NCI-H226 (cell line): ENCODE measurements at places on chromosomes 4 and X.

DNA sequence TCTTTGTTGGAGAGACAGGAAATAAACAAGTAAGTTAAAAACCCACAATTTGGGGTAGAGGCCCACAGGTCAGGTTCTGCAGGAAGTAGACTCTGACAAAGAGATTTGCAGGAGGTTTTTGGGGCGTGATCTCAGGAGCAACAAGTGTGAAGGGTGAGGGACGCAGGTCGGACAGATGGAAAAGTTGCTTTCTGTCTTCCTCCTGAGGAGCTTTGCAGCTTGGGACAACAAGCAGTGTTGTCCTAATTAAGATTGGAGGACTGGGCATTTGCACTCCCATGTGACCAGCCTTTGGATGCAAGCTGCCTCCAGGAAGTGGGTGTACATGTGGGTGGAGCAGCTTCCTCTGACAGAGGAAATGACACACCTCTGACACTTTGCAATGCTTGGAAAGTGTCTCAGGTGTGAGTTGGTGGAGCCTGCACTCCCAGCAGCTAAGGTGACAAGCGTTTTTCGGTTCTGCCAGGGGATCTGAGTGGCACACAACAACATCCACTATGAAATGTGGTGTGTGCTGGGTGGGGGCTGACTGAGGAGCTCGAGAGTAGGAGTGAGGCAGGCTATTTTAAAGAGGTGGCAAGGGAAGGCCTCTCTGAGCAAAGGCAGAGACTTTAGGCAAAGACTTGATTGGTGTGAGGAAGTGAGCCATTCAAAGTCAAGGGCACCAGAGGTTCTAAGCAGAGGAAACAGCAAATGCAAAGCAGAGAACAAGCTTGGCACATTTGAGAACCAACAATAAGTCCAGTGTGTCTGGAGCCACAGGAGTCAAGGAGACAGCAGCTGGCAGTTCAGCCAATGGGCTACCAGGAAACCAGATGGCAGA lies 339.8 kb upstream of the GATB start:
- no peak for DNase-seq

- DNase-seq = no peak
Observed at GRCh38 chr4:1403591-1404572, 2.4 kb downstream of the NKX1-1 start.

DNA sequence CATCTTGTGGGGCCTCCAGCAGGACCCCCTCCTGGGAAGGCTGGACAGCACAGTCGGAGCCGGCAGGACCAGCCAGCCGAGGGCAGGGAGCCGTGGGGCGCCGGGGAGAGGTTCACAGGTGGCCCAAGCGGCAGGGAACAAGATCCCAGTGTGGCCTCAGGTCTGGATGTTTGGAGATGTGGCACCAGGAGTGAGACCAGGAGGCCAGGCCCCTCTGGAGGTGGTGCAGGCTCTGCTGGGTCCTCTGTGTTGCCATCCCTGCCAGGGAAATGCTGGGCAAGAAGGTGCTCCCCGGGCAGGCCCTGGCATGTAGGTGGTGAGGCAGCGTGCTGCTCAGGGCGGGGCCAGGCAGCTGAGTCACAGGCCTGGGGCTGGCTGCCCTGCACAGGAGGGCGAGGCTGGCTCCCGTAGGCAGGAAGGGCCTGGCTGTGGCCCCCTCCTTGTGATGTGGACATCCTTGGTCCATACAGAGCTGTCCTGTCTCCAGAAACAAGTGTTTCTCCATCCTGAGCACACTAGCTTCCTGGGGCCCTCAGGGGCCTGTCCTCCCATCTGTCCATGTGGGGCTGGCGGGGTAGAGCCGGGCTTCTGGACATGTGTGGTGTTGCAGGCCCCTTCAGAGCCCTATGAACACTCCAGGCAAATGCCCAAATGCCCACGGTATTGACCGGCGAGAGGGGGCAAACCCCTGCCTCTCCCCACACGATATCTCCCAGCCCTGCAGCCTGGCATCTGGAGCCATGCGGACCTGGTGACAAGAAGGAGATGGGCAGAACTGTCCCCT lies 4.8 kb upstream of the HGFAC start:
- DNase-seq = peak; percentile 84

GRCh38 chr4:168504526-168504925 lies 7.7 kb downstream of the PALLD start:
- no peak for DNase-seq

DNA sequence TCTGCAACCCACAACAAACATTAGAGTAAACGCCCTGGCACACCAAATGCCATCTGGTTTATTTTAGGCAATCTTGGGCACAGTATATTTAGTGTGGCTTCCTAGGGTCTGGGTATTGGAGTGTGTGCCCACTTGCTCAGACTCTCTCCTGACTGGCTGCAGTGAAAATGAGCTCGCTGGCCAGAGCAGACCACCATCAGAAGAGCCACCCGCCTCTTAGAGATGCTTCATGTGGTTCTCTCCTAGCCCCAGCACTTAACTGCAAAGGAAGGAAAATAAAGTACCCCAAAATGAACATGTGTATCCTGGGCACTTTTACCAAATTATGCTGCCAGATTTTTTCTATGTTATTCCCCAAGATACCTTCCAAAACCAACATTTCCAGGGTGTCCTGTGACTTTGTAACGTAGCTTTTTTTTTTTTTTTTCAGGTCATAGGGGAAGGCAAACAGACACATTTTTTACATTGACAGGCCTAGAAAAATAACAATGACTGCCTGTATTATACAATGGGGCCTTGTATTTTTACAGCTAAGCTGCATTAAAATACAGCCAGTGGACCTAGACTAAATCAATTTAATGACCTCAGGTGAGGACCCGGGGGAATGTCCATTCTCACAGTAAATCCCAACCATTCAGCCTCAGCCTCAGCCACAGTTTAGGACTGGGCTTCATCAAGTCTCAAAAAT lies 193.7 kb downstream of the RASL11B start:
- DNase-seq = no peak

DNA sequence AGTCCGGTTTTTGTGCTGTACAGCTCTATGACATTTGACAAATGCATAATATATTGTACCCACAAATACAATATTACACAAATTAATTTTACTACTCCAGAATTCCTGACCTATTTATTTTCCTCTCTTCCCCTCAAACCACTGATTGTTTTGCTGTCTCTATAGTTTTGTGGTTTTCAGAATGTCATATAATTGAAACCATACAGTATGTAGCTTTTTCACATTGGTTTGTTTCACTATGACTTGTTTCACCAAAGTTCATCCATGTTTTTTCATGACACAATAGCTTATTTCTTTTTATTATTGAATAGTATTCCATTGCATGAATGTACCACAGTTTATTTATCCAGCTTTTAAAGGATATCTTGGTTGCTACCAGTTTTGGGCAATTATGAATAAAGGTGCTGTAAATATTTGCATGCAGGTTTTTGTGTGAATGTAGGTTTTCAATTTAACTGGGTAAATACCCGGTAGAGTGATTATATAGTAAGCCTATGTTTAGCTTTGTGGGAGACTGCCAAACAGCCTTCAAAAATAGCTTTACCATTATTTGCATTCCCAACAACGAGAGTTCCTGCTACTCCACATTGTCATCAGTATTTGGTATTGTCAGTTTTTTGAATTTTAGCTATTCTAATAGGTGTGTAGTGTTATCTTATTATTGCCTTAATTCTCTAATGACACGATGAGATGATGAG lies 25.9 kb downstream of the RNF175 start:
- DNase-seq = no peak

- DNase-seq = no peak
Observed at GRCh38 chrX:40174854-40175510, 77.2 kb upstream of the BCOR start.

- DNase-seq = no peak
Observed at GRCh38 chr4:24655326-24655725, 71.0 kb upstream of the DHX15 start.

GRCh38 chr4:123830930-123831329 lies 434.3 kb downstream of the SPRY1 start:
- DNase-seq = no peak

DNA sequence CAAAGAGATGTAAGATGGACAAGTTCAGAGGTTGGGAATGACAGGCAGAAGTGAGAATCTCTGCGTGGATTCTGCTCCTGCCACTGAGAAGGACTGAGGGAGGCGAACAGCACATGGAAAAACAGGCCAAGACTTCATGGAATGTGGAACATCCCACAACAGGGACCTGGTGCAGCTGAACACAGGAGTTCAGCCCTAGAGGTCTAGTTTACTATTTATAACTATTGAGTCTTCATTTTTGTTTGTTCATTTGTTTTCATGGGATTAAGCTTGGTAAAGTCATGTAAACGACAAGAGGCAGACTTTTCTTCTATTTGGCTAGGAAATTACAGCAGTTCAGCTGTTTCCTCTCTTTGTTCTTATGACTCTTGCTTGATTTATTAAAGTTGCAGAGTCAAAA lies 234.5 kb downstream of the MAML3 start:
- no peak for DNase-seq

DNA sequence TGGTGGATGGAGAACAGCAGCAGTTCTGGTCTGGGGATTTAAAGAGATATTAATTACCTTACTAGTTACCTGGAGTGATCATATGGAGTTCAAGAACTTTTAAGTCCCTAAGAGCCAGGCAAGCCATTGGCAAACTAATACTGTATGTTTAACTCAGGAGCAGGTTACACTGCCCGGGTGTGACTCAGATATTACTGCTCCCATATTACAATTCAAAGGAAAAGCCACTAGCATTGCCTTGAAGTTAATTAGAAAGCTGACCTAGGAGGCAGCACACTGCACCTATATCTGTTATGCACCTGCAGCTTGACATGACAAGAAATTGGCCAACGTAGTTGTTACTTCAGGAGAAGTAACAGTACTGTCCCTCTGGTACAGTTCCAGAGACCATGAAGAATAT lies 47.2 kb downstream of the GRK4 start:
- DNase-seq = no peak

DNA sequence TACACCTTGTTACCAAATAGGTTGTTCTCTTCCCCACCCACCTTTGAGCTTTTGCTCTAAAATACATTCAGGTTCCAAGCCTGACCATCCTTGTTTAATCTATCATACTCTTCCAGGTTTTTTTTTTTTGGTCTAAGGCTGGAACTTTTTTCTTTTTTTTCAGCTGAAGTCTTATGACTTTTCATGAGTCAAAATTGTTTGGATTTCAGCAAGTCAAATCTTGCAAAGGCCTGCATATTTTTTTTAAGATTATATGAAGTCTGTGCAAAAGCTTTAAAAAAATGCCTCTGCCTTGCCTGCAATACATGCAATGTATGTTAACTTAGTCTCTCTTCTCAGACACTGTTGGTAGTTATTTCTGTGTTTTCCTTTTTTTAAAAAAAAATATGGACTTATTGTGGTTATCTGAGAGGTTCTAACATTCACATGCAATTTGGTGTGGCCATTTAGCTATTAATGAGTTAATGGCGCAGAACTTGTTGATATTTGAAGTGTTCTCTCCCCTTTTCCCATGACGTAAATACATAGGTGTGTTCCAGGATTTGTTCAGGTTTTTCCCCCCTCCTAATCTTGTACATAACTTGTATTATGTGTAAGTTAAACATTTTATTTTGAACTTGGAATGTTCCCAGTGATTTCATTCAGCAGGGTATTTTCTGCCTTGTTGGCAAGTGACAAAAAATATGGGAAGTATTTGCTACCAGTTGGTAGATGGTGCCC lies 58.7 kb downstream of the CCKAR start:
- no peak for DNase-seq

GRCh38 chr4:152454398-152455011 lies 81.4 kb downstream of the FBXW7 start:
- DNase-seq = no peak

- no peak for DNase-seq
Observed at GRCh38 chr4:125956276-125956675, 641.5 kb downstream of the FAT4 start.

- no peak for DNase-seq
Observed at GRCh38 chr4:173426064-173426463, 27.1 kb upstream of the SCRG1 start.

DNA sequence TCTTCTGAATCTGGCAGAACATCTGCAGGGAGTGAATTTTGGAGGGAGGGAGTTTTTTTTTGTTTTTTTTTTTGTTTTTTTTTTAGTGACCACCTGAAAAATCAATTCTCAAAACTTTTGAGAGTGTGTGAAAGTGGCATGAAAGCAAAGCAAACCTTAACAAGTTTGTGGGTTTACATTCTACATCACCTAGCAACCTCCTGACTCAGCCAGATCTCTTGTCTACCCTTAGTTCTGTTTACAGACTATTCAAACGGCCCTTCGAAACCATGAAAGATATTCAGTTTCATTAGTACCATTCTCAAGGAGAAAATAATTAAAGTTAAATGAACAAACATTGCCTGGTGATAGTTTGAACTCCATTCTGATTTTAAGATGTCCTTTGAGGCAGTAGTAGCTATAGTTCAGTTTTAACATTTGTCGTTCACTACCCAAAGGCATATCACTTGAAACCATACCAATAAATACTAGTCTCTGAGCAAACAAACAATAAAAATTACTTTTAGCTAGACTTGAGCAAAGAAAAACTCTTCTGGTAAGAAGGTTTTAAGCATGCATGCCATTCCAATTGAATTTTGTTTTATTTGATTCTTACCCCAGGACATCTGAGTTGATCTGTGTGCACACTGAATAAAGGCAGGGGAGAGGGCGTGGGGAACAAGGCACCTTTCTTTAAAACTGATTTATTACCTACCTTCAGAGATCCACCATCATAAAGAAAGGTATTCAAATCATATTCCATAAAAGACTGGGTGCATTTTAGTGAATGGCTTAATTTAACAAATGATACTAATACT lies 137.7 kb downstream of the ARX start:
- no peak for DNase-seq

GRCh38 chrX:139803224-139803623 lies 95.3 kb upstream of the MCF2 start:
- no peak for DNase-seq

DNA sequence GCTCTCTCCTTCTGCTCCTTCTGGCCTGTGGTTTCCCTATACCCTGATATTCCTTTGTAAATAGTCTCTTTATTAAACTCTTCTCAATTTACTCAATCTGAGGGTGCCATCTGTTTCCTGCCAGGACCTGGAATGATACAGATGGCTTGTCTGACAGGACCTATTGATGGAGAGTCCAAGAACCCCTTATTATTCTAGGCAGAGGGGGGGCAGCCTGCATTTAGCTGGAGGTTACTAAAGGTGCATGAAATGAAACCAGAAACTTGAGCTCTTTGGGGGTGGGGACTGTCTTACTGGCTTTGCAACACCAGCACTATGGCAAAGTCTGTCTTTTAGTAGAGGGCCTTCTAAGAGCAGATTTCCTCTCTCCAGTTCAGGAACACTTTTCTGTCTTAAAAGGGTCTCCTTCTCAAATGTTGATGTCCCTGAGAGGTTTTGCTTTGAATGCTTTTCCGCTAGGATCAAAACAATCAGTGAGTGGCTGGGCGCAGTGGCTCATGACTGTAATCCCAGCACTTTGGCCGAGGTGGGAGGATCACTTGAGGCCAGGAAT lies 162.5 kb upstream of the MED14 start:
- DNase-seq = no peak

GRCh38 chr4:119068529-119068962 lies 67.1 kb upstream of the MYOZ2 start:
- peak; percentile 26 for DNase-seq

DNA sequence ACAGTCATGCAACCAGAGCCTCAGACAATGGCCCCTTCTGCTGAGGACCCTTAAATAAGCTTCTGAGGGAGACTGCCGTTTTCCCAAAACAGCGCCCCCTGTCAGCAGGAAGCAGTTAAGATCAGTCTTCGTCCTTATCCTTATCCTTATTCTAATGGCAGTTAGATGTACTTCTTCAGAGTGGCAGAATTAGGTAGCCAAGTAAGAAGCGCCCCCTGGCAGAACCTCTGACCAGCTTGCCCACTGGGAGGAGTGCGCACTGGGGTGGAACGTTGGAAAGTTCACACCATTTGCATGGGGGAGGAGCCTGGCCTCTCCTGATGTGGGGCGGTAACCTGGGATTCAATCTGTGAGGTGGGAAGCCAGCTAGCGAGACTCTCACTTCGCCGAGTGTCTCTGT lies 133.6 kb upstream of the QRFPR start:
- no peak for DNase-seq
